Activated T-cell treated with anti-CD3 and anti-CD28 coated beads, Interleukin-2, amount 50 U/mL, for 48 hours (primary cell): ENCODE measurements at places on chromosomes 13 and 19.

GRCh38 chr19:45244133-45244794 is 943 bp downstream of the EXOC3L2 start:
- DNase-seq: no peak

DNA sequence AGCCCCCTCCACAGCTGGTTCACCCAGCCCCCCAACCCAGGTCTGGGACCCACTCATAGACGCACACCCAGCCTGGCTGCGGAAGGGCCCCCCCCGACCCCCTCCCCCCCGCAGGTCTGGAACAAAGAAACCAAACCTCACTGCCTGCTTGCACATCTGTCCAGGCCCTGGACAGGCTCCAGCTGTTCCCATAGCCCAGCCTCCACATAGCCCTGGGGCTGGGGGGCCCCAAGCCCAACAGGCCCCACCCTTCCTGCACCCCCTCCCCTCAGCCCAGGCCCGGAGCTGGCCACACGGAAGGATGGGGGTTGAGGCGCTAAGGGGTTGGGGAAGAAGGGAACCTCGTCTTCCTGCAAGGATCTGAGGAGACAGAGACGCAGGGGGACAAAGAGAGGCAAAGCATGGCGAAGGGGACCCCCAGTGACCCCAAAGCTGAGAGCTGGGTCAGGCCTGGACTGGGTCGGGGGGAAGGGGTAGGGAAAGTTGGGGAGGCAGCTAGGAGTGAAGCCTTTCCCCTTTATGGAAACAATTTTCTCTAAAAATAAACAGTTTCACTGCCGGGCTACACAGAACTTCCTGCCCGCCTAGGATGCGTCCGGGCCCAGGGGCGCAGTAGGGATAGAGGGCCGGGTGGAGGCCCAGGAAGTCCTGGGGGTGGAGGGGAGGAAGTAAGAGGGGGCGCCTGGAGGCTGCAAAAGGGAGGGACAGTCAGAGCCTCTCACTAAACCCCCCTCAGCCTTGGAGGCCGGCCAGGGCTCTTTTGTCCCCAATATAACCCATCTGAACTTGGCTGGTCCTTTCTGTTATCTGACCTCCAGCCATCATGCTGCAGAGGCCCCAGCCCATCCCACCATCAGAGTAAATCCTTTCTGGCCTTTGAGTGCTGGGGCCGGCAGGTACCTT is 2.4 kb downstream of the KANK2 start:
- no peak for DNase-seq

GRCh38 chr13:105139380-105140285 is 1395.8 kb downstream of the EFNB2 start:
- DNase-seq: peak; percentile 75

DNA sequence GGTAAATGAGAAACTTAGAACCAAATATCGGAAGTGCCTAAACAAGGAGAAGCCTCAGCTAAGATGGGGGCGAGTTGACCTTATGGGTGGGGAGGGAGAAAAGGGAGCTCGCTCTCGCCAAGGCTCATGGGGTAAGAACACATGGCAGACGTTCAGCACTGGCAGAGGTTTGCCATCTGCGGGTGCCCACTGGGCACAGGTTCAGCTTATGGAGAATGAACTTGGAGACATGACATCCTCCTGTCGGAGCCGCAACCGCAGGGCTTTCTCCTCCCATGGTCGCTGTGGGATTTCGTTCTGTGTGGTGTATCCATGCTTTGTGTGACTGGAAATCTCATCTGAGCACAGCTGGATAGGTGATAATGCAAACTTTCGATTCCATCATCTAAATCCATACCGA is 36.1 kb upstream of the PEPD start:
- DNase-seq: no peak

- no peak for DNase-seq
Observed at GRCh38 chr19:13691569-13692435, 72.5 kb upstream of the MRI1 start.

DNA sequence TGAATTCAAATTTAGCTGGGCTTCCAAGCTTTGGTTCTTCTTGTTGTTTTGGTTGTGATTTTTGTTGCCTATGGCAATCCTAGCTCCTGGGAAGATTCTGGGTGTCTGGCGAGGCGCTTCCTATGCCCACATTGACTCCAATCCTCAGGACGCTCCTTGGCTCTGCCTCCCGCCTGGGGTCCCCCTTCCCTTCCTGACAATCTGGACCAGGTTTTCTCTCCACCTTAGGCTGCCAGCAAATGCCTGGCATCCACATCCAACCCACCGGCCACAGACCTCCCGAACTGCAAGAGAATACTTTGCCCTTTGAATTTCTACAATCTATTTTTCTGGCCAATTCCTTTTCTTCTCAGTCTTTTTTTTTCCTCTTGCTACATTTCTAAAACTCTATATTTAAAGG is 186.9 kb upstream of the UBL3 start:
- DNase-seq: no peak
